ENCODE measurements at places on chromosomes 1 and 21.

DNA sequence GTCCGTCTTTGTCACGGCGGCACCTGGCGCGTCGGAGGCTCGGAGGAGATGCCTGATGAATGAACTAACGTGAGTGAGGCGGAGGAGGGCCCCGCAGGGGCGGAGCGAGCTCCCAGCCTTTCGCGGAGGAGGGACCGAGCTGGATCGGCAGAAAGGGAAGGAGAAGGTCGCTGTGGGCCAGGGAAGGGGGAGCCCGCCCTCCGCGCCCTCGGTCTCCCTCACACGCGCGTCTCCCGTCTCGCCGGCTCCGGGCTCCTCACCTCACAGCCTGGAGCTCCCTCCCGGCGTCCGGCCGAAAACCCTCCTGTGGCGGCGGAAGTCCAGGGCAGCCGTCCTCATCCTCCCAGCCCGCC, 519 bp downstream of the ZNF496 start:
- peak; percentile 83 for DNase-seq

DNA sequence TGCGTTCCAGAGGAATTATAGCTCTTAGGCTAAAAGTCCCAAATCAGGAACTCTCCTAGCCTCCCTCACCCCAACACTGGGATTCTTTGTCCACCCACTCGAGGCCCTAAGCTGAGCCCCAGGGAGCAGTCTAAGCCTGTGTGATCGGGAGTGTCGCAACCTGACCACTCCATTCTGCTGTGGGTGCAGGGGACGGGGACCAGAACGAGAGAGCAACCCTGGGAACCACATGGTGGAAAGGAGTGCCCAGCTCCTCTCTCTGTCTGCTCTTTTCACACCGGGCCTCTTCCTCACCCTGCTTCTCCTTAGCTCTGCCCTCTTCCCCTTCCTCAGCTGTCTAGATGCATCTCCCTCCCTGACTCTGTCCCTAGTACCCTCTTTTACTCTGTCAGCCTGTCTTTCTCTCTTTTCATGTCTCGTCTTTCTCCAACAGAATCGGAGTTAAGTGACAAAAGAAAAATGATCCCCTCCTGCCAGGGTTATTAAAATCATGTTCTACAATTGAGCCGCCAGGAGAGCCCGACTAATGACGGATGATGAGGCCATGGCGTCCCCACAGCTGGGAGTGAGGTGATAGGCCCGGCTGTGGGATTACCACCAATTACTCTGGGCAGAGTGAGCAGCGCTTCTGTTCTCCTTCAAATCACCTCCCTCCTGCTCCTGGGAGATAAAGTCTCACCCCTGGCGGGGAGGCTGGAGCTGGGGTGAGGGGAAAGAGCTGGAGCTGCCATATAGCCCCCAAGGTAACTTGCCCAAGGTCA, 34.5 kb upstream of the CSF3R start:
- DNase-seq: peak; percentile 13

- DNase-seq: no peak
These were observed 714.9 kb downstream of the ADGRL2 start for GRCh38 chr1:82515650-82516049.

DNA sequence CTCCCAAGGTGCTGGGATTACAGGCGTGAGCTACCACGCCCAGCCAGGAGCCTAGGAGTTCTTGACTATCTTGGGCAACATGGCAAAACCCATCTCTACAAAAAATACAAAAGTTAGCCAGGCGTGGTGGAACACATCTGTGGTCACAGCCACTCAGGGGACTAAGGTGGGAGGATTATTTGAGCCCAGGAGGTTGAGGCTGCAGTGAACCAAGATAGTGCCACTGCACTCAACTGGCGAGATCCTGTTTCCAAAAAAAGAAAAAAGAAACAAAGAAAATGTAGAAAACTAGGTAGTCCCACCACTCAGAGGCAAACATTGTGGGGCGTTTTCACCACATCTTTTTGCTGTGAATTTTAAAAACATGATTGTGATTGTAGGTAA, 141.3 kb downstream of the ZZZ3 start:
- no peak for DNase-seq

DNA sequence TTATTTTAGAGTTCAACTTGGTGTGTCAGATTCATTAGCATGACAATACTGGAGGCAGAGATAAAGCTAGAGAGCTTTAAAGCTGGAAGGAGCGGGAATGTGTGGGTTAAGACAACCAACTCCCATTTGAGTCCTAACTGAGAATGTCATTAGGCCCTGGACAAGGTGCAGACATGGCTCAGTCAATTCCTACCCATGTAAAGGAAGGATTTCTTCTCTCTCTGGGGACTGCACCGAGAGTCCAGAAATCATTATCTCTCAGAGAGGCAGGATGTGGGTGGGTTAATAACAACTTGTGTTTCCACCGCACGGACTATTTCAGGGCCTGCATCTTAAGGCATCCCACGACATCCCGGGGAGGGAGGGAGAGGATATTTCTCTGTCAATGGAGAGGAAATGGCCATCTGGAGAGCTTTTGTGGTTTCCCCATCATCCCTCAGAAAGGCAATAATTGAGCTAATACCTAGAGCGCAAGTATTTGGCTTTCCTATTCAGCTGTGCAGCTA, 46.7 kb upstream of the SARS1 start:
- DNase-seq: no peak

GRCh38 chr1:160398823-160399222, 1.5 kb upstream of the VANGL2 start:
- no peak for DNase-seq

DNA sequence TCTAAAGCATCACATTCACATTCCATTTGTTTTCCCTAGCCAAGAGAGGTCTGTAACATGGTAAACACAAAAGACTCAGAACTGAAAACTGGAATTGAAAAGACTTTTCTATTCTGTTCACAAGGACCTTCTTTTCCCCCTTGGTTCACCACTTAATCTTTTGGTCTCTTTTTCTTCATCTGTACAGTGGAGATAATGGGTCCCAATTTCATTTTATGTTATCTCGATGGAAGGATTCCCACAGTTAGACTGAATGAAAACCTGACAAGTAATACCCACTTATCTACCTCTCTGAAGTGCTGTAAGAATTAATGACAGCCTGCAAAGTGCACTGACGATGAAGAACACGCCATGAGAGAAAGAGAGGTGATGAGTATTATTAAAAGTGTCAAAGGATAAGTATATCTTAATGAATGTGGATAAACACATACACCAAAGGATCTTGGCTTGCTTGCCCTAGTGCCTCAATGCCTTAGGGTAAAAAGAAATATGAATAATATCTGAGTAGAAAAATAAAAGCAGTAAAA, 71.5 kb downstream of the CYYR1 start:
- no peak for DNase-seq

Data from cardiac muscle cell (in vitro differentiated cells and primary cell).